ENCODE measurements at places on chromosomes 1 and 21.

- DNase-seq: no peak
Observed at GRCh38 chr1:88351960-88352359, 332.1 kb upstream of the PKN2 start.

DNA sequence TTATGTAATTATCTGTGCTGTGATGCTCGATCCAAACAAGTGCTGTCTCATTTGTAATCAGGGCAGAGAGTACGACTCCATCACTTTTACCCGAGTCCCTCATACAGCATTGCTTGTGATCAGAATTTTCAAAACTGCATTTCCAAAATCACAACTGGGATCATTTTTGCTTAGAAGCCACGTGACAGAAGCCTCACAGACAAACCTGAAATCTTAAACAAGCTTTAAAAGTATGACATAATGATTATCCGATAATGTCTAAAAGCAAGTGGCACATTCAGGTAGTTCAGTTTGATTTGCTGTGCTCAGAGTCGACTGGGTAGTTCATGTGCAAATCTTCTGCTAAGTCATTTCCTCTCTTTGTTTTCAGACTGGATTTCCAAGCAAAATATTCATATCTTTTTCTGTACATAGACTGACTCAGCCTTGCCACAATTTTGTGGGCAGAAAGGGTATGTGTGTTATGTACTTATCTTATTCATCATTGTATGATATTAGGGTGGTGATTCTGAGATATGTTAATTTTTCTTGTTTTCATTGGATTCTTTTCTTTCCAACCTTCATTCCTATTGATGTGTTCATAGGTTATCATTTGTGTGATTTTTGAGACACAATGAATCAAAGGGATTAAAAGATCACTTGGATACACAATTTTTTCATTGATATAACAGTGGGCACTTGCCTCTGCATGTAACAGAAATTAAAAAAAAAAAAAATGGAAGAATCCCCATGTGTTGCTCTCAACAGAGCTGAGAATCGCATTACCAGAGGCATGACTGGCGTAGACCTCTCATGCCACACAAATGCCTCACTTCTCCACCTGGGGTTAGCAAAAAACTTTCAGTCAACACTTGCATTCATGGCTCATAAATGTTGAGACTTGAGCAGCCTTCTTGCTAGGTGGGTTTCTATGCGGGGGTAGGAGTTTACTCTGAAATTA, 355.7 kb downstream of the LTN1 start:
- no peak for DNase-seq

GRCh38 chr1:179107706-179108629, 26.1 kb downstream of the TOR3A start:
- no peak for DNase-seq

DNA sequence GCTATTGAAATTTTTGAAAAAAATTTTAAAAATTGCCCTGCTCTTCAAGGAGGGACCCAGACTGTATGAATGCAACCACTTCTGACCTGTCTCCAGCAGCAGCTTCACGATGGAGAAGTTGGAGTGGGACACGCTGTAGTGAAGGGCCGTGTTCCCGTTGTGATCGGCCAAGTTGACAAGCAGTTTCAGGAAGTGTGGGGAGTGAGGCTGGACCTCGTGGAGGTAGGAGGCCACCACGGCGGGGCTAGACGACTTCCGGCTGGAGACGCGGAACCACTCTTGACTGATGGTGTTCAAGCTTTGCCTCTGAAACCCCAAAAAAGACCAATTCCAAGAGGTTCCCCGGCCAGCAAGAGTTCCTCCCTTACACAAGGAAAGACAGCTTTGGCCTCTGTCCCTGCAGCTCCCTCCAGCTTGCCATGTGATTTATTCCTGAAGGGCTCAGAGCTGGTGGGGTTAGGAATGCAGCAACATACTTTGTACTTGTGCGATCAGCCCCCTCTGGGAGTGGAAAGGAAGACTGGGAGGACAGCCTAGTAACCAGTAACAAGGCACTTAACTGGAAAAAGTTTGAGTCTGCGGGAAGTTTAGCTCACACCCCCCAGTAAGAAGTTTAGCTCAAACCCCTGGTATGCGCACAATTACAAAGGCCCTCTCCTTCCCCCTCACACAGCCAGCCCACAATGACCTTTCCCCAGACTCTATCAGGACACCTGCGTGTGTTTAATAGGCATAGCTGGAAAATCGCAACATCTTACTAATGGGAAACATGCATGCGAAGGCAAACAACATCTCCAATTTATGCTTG, 56.0 kb downstream of the KANK4 start:
- no peak for DNase-seq

DNA sequence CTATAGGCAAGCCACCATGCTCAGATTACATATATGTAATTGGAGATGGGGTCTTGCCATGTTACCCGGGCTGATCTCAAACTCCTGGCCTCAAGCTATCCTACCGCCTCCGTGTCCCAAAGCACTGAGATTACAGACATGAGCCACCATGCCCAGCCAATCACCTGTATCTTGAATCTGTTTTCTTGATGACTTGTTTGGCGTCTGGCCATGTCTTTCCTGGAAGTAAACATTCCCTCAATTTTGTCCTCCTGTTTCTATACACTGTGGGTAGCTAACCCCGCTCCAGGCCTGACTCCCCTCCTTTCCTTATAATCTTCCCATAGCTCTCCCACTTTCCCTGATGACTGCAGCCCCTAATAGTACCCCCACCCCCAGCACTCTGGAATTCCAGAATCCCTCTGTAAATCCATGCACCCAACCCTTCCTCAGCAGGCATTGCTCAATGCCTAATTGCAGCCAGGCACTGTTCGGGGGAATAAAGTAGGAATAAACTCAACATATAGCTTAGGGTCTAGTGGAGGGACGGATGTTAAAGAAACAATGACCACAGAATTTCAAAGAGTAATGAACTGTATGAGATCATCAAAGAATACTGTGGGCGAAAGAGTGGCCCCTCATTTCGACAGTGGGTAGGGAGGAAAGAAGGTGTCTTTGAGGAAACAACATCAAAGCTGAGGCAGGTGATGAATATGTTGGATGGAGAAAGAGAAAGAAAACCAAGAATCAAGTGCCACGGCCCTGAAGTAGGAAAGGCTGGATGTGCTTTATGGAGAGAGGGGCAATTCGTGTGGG, 161.5 kb downstream of the ADSS2 start:
- DNase-seq: no peak

- peak; percentile 10 for DNase-seq
Observed at GRCh38 chr1:37817481-37817880, 9.5 kb upstream of the YRDC start.

DNA sequence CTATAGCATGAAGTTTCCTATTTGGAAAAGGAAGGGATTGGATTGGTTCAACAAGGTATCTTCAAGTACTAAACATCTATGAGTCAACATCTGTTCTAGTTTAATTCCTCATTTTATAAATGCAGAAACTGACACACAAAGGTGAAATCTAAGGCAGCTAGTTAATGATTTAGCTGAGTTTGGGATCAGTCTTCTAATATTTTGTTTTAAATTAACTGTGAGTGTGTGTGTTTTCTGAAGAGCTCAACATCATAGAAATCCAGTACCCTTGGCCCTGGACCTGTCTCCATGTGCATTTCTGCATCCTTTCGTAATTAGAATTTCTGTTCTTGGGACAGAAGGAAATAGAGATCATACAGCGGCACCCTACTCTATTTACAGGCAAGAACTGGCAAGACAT, 105.9 kb downstream of the RGS2 start:
- DNase-seq: no peak

DNA sequence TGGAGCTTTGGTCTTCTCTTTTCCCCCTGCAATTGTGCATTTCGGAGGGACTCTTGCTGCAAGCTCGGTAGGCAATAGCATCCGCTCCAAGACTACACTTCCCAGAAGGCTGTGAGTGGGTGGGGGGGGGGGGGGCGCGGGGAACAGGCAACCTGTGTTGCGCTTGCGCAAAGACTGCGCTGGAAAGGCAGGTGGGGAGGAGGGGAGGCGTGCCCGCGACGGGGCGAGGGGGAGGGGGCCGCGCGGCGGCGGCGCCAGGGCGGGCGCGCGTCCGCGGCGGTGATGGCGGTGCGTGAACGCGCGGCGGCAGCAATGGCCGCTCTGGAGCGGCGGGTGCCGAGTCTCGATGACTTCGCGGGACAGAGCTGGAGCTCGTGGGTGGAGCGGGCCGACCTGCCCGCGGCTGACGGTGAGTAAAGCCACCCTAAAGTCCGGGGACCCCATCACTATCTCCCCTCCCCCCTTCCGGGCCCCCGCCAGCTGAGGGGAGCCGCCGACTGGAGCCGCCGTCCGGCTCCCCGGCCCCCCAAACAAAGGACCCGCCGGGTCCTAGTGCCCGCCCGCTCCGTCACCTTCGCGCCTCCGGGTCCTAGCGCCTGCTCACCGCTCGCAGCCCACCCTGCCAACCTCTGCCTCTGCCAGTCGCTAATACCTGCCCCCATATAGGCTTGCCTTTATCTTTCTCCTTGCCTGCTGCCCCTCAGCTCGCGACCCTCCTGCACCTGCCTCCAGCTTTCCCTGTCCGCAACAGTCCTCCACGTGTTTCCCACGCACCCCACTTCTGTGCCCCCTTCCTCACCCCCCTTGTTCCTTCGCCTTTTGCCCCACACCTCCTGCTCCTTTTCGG, at the start of gene ATXN7L2:
Gene ATXN7L2, plus strand, starts transcription at position 234 of the 847 bp plus-strand sequence. Its CDS starts 49 bp downstream, at position 283.
- peak; percentile 92 for DNase-seq

DNA sequence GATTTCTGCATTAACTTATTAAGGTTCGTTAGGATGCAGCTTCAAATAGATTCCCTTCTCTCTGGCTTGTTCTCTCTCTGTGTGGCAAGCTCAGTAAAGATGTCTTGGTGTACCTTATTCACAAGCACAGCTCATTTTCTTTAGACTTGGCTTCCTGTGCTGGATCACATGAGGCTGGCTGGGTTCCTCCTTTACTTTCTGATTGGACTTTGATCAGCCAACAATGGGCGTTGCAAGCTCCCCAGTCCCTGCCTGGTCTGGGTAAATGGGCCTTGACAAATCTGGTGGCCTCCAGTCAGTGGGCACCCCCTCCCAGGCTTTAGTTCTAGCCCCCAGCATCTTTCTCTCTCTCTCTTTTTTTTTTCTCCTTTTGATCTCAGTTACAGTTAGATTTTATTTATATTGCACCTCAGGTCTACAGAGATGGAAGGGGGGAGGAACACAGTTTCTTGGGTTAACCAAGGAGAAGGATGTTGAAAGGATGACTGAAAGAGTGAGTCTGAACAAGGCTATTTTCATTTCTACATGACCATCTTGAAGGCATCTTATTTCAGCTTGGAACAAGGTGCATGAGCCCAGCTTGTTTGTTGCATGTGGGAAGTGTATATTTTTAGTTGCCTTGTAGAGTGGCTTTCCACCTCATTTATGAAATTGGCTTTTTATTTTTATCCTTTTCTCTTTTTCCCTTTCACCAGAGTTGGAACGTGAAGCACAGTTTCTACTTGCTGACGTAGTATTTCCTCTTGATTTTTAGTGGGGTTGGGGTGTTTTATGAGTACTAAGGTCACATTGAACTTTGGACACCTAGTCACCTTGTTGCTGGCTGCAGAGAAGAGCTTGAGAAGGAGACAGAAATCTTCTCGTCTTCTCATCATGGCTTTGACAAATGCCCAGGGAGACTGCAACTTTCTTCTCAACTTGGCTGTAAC, 77.1 kb downstream of the PBX1 start:
- DNase-seq: no peak

GRCh38 chr21:35573472-35574374, 486.6 kb downstream of the SETD4 start:
- no peak for DNase-seq

GRCh38 chr21:16579538-16579937, 849.8 kb downstream of the USP25 start:
- DNase-seq: no peak

GRCh38 chr1:71586030-71586429, 505.2 kb upstream of the ZRANB2 start:
- no peak for DNase-seq

DNA sequence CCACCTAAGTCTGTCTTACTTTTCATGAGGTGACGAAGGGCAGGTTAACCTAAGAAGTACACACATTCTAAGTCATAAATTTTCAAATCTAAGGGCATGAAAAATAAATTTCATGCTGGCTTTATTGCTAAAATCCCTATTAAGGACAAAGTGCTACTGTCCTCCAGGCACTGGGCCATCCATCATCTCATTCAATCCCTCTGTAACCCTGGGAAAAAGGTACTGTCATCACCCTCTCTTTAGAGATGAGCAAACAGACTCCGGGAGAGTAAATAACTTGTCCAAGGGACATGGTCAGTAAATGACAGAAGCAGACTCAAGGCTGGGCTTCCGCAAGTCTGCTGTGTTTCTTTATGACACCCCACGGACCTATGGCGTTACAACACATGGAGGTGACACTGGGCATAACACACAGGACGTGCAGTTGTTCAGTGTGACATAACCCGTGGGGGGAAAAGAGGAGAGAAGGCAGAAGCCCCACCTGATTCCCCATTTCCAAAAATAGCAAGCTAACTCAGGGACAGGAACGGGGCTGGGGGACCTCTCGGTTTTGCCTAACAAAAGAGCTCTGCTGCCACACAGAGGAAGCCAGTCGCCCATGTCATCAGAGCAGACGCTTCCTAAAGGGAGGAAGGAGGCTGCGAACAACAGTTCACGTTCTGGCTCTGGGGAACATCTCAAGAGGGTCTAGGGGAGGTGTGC, 12.5 kb upstream of the SRM start:
- no peak for DNase-seq

DNA sequence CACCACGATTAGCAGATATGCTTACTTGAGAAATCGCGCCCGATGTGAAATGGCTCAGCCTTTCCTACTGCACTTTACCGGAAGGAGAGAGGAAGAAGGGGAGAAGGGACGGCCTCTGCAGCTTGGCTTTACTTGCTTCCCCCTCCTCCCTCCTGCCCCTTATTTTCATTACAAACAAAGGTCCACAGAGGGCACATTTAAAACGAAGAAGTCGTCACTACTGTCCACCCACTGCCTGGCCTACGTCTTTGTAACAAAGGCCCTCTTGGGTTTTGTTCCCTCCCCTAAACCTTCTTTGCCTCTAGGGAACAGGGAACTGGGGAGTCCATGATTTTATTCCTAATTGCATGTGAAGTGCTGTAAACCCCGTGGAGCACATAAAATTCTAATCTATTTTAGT, 308.5 kb downstream of the LMX1A start:
- DNase-seq: no peak

DNA sequence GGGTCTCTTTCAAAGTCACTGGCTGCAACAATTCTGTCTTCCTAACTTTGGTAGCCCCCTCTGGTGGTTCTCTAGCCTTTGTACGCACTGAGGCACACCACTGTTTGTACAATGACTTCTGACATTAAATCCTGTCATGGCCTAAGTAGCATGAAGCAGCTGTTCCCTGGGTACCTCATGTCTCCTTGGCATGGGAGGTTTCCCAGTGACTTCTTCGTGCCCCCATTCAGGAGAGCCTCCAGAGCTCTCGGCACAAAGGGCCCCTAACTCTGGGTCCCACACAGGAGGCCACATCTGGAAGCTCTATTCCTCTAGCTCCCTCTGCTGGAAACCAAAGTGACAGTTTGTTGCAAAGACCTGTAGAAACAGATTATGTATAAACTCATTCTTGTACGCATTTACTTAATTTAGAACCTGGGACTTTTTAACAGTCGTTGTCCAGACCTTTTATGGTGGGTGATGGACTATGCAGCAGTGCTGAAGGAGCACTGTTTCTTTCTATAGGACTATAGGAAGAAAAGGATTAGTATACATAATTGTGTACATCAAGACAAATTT, 13.4 kb downstream of the SWT1 start:
- no peak for DNase-seq
